NCI-H2107 (cell line): ENCODE measurements at places on chromosomes 1 and 21.

GRCh38 chr1:99534638-99534930 lies 111.3 kb upstream of the PALMD start:
- no peak for DNase-seq

DNA sequence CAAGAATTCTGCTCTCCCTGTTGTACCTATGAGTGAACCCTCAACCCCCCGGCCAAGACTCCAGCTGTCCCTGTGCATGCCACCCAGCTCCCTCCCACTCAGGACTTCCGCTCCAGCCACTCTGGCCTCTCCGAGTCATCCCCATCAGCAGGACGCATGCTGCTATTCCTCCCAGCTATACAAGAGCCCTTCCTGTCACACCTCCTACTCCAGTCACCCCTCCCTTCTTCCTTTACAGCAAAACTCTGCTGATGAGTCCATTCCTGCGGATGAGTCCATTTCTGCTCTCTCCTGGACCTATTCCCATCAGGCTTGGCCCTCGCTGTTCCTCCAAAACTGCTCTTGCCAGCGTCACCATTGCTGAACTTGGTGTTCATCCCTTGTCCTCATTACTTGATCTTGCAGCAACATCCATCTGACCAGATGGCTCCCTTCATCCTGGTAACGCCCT lies 42.2 kb downstream of the H3-3A start:
- DNase-seq, result no peak

GRCh38 chr1:95286479-95286878 lies 52.5 kb downstream of the RWDD3 start:
- no peak for DNase-seq

DNA sequence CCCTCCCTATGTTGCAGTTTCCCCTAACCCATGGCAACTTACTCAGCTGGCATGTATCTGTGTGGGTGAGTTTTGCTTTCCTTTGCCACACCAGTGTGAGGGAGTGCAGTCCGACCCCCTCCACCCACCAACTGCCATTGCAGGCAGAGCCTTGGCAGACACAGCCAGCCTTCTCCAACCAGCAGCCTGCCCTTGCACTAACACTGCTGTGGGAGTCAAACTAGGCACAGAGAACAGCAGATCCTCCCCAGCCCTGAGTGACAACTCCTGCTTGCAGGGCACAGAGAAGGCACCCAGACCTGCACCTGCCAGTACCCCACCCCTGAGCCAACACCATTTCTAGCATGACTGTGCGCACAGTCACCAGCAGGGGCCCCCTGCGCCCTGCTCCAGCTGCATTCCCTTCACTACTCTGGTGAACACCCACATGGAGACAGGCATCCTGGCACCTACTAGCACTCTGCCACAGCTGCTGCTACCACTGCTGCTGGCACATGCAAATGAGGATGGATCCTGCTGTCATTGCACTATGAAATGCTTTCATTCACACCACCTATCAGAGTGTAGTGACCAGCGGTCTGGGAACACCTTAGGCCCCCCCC lies 98.4 kb downstream of the MAGI3 start:
- no peak for DNase-seq

DNA sequence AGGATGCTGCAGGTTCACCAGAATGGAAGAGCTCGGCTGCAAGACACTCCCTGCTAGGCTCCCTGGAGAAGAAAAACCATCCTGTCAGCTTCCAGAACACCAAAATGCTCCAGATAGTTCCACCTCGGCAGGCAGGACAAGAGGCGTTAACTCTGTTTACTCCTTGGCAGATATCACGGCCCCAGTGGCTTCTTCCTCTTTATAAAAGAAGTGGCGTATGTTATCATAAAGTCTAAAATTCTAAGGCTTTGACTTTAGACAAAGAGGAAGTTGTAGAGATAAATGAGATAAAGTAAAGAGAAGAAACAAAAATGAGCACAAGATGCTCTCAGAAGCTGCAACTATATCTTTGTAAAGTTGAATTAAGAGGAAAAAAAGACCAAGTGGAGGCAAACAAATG lies 24.3 kb upstream of the MTF1 start:
- no peak for DNase-seq

GRCh38 chr1:206094024-206094423 lies 23.2 kb downstream of the AVPR1B start:
- no peak for DNase-seq

DNA sequence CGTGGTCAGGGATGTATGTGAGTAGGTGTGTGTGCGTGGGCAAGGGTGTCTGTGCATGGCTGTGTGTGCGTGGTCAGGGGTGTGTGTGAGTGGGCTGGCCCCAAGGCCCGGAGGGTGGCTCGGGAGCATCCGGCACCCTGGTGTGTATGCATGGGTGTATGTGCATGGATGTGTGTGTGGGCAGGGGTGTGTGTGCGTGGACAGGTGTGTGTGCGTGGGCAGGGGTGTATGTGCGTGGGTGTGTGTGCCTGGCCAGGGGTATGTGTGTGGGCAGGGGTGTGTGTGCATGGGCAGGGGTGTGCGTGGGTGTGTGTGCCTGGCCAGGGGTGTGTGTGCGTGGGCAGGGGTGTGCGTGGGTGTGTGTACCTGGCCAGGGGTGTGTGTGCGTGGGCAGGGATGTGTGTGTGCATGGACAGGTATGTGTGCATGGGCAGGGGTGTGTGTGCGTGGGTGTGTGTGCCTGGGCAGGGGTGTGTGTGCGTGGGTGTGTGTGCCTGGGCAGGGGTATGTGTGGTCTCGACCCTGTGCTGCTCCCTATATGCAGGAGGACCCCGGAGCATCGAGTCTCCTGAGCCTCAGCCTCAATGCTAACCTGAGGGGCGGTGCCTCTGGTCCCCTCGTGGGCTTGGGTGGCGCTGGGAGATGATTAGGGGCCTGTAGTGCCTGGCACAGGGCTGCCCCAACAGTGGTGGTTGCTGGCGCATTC lies 16.3 kb downstream of the ARHGEF16 start:
- no peak for DNase-seq

GRCh38 chr1:57111175-57111574 lies 145.4 kb upstream of the C8B start:
- no peak for DNase-seq

DNA sequence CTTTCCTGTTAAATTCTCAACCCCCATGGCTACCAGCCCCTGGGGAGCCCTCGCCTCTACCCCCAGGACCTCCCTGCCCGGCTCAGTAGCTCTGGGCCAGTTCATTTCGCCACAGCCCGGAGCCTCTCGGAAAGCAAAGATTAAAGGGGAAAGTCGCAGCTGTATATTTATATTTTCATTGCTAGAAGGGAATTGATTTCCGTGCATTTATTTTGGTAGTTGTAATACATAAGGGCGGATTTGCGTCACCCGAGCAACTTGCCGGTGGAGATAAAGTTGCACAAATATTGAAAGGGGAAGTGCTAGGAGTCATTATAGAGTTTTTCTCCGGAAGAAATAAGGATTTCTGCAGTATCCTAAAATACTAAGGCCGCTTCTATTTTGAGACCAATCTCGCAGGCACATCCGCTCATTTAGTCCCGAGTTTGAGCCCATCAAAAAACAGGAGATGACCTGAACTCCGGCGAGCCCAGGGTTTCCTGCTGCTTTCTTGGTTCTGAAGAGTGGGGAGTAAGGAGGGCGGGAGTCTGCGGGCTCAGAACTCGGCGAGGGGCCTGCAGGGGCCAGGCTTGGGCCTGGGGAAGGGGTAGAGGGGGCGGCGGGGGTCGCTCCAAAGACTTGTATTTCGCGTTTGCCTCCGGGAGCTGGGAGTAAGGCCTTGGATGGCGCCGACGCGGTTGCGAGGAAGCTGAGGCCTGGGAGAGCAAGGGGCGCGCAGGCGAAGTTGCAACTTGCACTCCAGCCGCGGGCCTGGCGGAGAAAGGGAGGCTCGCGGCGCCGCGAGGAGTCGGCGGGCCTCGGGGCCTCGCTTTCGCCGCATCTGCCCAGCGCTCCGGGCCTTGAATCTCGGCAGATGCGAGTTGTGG lies 2.5 kb upstream of the HLX start:
- no peak for DNase-seq
